ENCODE measurements at places on chromosomes 7 and 10. TPM values are rescaled to one million over a fixed set of nuclear protein-coding genes. Genes with fewer than 3 reads are reported as not detected.

SLIT1 gene
- total RNA-seq, result not detected

- no peak for DNase-seq
Observed at GRCh38 chr10:36789974-36790373, 335.4 kb upstream of the ANKRD30A start.

- DNase-seq, result no peak
Observed at GRCh38 chr10:129419397-129419796, 47.6 kb upstream of the MGMT start.

DNA sequence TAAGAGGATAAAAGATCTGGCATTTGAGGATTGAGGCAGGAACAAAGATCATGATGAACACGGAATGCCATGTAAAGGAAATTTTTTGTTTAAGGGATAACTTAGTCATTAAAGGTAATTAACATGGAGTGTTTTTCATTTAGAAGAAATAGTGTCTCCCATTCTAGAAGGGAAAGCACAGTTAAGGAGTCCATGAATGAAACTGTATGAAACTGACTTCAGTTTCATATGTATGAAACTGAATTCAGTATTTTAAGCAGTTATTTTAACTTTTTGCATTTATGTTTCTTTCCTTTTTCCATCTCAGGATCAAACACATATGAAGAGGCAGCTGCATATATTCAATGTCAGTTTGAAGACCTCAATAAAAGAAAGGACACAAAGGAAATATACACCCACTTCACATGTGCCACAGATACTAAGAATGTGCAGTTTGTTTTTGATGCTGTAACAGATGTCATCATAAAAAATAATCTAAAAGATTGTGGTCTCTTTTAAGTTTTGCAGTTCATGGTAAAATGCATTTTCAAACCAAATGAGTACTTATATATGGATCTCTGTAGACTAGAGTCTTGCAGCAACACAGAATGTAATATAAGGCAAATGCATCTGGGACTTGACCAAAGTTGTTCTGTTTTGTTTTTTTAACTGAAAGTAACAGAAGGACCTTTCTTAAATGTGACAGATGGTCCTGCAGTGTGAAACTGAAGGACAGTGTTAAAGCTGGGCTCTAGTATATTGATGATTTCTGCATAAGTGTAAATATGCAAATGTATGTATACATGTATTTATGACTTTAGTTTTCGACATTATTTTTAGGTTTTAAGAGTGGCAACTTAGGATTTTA lies 82.6 kb downstream of the GNAI1 start:
- no peak for DNase-seq

DNA sequence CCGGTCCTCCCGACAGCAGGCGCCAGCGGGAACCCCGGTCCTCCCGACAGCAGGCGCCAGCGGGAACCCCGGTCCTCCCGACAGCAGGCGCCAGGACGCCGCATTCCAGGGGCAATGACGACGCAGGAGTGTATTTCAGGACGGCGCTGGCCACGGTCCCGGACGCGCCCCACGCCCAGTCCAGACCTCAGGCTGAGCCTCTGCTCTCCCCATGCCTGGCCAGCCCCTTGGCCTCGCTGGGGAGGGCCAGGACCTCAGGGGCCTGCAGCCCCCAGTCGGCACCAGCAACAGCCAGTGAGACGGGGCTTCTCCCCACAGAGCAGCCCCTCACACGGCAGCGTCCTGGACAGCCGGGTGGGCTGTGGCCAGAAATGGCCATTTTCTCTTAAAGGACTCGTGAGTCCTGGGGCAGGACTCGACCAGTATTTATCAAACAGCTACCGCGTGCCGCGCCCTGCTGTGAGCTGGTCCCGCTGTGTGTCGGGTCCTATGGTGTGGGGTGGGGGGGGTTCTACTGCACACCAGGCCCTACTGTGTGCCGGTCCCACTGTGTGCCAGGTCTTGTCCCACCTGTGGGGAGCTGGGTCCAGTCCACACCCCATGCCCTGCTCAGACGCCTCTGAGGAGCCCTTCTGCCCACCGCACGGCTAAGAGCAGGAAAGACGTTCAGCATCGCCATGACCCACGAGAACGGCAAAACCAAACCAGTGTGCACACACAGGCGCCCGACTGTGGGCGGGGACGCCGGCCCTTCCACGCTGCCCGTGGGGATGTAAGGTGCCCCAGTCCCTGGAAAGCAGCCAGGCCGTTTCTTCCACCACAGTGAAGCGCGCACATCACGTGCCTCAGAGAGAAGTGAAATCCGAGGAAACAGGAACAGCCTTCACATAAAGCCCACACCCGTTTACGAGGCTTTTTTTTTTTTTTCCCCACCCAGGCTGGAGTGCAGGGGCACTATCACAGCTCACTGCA lies 33.3 kb downstream of the GET4 start:
- no peak for DNase-seq

GRCh38 chr10:133537546-133538545 lies 10.7 kb downstream of the CYP2E1 start:
- DNase-seq, result peak; percentile 18

DNA sequence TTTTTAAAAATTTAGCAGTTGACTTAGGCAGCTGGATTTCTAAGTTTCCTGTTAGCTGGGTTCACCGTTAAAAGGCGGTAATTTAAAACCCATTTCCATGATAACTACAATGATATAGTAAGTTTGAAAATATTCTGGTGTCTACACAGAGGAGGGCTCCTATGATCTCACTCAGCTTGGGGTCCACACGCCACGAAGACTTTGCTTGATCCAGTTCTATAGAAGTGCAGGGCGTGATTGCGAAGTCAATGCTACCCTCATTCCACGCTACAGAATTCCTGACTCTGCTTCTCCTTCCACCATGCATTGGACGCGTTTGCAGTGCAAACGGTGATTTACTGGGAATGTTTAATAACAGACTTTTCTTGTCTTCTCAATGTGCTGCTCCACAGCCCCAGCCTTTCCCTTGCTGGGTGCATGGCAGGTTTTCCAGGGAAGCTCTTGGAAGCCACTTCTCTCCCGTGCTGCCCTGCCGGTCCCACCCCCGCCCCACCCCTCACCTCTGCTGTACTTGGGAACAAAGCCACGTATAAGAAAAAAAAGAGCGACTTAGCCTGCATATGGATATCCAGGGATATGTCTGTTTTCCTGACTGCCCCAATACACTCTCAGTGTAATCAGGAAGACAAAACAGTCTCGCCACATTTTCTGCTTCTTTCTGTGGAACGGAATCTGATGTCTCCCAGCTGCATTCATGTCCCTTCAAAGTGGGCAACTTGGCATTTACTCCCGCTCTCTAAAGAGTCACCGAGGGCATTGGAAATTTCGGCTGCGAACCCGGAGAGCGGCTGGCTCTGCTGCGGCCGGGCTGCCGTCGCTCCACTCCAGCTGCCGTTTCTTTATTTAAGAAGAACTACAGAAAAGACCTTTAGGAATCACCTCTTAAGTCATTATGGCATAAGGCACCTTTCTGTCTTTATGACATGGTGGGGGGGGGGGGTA lies 434.4 kb upstream of the MGMT start:
- DNase-seq, result no peak

FAM221A gene
- 7.0 TPM for total RNA-seq

GRCh38 chr7:20404320-20404719 lies 73.6 kb downstream of the ITGB8 start:
- DNase-seq, result no peak

- DNase-seq, result peak; percentile 6
Observed at GRCh38 chr10:127802531-127803095, 65.6 kb downstream of the FOXI2 start.

DNA sequence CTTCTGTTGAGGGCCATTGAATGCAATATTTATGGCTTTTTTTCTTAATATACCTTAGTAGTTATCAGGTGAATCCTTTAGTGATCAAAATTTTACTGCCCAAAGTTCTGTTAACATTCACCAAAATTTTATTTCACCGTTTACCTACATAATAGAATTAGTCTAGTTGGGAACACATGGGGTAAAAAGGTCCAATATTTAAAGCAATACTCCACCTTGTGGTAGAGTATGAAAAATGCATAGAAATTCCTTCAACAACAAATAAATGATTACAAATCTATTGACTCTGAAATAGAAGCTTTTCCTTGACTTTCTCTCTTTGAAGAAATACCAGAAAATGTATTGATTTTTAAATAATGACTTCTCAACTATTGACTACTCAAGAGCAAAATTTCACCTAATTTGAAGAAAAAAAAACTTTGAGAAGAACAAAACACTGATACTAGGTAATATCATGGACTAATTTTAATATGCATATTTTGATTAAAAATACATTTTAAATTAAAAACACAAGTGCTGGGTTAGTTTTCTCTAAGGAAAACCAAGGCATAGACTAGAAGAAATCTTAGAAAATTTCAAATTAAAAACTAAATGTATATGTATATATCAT lies 43.3 kb downstream of the POLR1F start:
- peak; percentile 43 for DNase-seq

DNA sequence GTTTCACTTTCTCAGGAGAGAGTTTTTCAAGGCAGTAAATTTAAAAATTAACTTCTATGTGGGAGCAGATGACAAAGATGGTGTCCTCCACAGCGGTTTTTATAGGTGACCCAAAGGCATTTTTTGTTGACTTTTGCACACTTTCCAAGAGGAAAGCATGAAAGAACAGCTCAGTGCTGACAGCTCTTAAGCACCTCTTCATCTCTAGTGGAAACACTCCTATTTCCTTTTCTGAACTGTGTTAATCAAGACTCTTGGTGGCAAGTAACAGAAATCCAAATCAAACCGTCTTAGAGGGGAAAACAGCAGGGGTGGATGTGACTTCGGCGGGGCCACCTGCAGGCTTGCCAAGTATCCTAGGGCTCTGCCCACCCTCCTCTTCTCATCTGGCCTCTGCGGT lies 71.8 kb upstream of the GATA3 start:
- DNase-seq, result no peak

TMEM209 gene
- 22.7 TPM for total RNA-seq

GRCh38 chr10:83248106-83248631 lies 891.1 kb upstream of the GHITM start:
- no peak for DNase-seq

CALML3 gene
- not detected for total RNA-seq

DNA sequence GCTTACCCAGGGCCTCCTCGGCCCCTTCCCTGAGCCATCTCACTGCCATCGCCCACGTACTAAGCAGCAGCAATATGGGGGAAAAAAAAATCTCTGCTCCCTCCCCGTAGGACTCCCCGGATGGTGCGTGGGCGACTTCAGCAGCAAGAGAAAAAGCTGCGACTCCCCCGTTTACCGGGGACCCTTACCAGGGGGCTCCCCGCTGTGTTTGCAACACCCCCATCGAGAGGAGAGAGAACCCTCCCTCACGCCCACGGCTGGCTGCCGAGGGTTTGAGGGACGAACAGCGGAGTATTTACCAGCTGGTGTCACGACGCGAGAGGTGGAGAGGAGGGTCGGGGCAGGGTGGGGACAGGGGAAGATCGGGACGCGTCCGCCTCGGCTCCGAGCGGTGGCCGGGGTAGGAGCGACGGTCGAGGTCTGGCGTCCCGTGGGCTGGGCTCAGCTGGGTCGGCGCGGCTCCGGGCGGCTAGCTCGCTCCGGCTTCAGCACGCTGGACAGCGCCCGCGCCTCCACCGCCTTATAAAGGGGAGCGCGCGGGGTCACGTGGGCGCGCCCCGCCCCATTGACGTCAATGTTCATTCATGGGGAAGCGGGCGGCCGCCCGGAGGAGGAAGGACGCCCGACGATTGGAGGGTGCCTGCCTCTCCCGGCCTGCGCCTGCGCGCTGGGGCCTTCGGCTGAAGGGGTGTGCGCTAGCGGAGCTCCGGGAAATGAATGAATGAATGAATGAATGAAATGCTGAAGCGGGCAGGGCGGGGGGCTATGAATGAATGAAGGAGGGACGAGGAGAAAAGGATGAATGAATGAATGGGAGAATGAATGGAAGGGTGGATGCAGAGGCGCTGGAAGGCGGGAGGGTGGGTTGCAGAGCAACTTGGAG lies at the start of gene VGF:
VGF (minus strand) TSS at position 495 of the 883 bp plus-strand sequence. CDS start 726 bp downstream, outside the sequence.
- peak; percentile 93 for DNase-seq

DNA sequence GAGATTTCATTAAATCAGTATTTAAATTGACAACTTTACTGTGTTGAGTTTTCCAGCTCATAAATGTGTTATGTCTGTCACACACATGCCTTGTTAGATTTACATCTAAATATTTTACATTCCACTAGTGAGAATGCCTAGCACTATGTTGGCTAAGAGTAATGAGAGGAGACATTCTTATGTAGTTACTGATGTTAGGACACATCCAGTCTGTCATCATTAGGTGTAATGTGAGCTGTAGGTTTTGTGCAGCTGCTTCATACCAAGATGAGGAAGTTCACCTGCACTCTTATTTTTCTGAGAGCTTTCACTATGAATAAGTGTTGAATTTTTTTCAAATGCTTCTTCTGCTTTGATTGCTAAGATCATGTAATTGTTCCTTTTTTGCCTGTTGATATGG lies 218.0 kb upstream of the IGFBP3 start:
- peak; percentile 79 for DNase-seq

HDAC9 gene
- 25.3 TPM for total RNA-seq
